ENCODE measurements at places on chromosomes 7 and 10. TPM values are rescaled to one million over a fixed set of nuclear protein-coding genes. Genes with fewer than 3 reads are reported as not detected.

- no peak for DNase-seq
Measured at GRCh38 chr7:45189151-45189970, 31.8 kb downstream of the RAMP3 start.

- no peak for DNase-seq
Measured at GRCh38 chr7:73418113-73418703, 15.4 kb upstream of the FZD9 start.

DNA sequence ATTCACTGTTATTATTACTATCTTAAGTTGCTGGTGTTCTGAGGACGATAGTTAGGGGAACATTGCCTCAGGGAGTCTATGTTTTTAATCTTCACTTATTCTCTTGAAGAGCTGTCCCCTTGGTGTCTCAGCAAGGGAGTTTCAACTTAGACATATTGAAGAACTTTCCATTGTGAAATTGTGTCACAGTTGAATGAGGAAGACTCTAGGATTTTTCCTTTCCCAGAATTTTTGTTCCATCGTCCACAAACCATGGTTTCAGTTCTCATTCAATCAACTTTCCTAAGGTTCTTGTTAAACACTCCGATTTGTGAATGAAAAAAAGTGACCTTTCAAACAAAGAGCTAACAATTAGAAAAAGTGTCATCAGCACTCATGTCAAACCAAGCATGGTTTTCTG lies 128.3 kb downstream of the GATA3 start:
- no peak for DNase-seq

- DNase-seq, result no peak
Measured at GRCh38 chr10:1128115-1128514, 71.9 kb downstream of the WDR37 start.

- no peak for DNase-seq
Measured at GRCh38 chr7:113783403-113783802, 135.4 kb downstream of the PPP1R3A start.

DNA sequence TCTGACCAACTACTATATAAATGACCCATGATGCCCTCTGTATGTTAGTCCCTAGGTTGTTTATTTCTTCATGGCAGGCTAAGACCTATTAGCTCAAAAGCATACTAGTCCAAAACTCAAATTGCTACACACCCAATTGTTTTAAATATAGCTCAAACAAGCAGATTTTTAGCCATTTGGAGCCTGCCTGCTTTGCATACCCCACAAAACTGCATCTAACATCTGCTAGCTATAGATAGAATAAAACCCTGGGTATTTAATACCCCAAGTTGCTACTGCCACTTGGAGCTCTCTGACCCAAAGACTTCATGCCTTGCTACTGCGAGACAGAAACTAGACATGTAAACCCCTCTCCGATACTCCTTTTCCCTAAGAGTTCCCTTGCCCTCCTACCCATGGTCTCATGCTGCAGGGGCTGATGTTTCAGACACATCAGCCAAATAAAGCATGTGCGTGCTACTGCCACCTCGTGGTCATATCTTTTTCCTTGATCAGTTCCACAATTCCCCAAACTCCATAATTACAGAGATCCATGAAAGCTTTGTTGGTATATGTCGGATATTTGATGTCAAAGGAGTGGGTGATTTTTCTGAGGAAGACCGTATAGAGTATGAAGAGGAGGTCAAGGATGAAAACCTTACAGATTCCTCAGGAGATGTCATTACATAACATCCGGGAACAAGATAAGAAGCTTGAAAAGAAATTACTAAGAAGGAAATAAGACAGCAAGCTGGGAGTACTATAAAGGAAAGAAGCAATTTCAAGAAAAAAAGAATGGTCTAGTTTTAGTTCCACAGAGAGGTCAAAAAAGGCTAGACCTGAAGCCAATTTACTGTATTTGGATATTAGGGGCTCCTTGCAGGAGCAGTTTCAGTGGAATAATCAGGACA lies 386.6 kb downstream of the SH2D4B start:
- peak; percentile 73 for DNase-seq

DNA sequence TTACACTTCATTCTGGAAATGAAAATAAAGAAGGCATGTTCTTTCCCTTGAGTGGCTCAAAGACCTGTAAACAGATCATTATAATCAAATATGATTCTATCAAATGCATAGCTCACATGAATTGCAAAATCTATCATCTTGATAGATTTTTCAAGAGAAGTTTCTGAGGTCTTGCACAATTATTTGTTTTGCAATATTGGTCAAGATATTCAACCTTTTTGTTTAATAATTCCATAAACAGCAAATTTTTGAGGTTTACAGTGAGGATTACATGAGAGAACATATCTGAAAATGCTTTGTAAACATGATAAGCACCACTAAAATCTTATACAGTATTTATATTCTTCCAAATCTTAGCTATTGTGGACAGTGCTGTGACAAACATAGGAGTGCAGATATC lies 160.8 kb downstream of the HDAC9 start:
- DNase-seq, result no peak

DNA sequence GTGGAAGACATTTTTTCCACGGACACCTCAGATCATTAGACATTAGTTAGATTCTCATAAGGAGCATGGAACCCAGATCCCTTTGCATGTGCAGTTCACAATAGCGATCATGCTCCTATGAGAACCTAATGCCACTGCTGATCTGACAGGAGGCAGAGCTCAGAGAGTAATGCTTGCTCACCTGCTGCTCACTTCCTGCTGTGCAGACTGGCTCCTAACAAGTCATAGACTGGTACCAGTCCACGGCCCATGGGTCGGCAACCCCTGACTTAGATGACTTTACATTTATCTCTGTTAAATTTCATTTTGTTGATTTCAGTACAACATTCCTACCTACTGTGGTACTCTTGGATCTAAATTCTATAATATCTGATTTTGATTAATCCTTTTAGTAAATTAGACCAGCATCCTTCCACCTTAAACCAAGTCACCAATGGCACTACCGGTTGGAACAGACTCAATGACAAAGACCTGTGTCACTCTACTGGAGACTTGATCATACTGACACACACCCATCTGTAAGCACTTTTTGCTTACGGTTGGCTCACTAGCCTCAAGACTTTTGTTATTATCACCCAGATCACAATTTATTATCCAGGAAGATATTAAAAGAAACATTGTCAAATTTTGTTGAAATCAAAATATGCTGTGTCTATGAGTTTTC lies 8.0 kb upstream of the CCDC71L start:
- no peak for DNase-seq

GRCh38 chr7:128244861-128245260 lies 3.8 kb downstream of the LEP start:
- no peak for DNase-seq

DNA sequence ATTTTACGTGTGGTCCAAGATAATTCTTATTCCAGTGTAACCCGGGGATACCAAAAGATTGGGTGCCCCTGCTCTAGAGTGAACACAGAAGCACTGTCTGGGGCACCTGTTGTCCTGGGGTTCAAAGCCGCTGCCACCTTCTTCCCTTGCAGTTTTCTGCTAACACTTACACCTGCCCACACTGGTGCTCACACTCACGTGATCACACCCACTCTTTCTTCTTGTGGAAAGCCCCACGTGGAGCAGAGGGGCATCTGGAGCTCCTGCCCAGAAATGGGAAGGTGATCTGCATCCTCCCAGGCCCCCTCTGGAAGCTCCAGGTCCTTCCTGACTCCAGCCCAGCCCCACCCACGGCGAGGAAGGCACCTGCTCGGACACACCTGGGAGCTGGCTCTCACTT lies 42.9 kb downstream of the PTPRN2 start:
- no peak for DNase-seq

GRCh38 chr10:89637113-89637512 lies 7.9 kb downstream of the PANK1 start:
- DNase-seq, result no peak

GRCh38 chr10:120539076-120539475 lies 82.0 kb downstream of the PLPP4 start:
- DNase-seq, result no peak

GRCh38 chr7:47826754-47827153 lies 121.5 kb downstream of the PKD1L1 start:
- no peak for DNase-seq

GRCh38 chr7:117072620-117073118 lies 119.4 kb downstream of the ST7 start:
- no peak for DNase-seq

Gene PARP12
- total RNA-seq, result 51.1 TPM

Gene CDK13
- 64.6 TPM for total RNA-seq

DNA sequence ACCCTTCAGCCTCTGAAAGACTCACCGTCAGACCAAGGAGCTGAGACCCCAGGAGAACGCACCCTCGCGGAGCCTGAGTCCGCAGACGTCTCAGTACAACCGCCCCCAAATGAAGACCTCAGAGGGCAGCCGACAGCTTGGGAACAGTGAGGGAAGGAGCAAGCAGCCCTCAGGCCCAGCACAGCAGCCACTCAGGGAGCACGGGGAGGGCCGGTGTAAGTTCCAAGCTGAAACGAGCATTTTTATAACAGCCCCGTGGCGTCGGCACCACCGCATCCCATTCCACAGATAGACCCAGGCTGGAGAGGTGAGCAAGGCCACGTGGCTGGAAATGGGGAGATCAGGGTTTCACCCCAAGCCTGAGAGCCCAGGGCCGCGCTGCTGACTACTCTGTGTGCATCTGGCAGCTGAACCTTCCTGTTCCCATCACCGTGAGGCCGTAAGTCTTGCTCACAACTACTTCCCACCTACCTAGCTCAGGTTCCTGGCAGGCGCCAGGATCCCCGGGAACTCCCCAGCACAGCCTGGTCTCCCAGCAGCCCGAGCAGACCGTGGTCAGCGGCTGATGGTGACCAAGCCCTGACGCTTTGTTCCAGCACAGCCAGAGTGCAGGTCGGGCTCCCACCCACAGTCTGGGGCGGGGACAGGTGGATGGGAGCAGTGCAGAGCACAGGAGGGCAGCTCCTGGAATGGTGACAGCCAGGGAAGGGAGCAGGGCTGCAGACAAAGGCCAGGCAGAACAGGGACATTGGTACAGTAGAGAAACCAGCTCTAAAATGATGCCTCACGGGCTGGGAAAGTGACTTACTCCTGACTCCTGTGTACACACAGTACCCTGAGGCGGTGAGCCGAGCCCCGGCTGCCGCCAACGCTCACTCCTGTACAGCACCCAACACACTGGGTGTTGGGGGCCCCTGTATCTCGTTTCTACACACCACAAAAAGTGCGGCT lies 6.1 kb upstream of the NOM1 start:
- DNase-seq, result peak; percentile 35

DNA sequence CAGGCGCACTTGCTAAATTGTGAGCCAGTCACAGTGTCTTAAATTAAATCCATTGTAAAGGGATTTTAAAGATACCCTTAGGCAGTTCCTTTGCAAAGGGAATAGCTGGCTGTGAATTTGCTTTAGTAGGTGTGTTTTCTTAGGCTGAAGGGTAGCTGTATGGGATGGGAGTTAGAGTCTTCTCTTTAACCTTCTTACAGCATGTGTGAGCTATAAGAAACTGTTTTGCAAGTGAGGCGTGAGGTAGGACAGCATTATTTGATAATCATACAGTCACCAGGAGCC lies 5.2 kb downstream of the EEPD1 start:
- DNase-seq, result no peak

Gene CLDN3
- 446 TPM for total RNA-seq

Gene RARRES2
- total RNA-seq, result 12.6 TPM

Gene GRM8
- not detected for total RNA-seq

Gene ITIH5
- total RNA-seq, result not detected

Gene TACR2
- total RNA-seq, result 2.2 TPM

Gene CC2D2B
- not detected for total RNA-seq

DNA sequence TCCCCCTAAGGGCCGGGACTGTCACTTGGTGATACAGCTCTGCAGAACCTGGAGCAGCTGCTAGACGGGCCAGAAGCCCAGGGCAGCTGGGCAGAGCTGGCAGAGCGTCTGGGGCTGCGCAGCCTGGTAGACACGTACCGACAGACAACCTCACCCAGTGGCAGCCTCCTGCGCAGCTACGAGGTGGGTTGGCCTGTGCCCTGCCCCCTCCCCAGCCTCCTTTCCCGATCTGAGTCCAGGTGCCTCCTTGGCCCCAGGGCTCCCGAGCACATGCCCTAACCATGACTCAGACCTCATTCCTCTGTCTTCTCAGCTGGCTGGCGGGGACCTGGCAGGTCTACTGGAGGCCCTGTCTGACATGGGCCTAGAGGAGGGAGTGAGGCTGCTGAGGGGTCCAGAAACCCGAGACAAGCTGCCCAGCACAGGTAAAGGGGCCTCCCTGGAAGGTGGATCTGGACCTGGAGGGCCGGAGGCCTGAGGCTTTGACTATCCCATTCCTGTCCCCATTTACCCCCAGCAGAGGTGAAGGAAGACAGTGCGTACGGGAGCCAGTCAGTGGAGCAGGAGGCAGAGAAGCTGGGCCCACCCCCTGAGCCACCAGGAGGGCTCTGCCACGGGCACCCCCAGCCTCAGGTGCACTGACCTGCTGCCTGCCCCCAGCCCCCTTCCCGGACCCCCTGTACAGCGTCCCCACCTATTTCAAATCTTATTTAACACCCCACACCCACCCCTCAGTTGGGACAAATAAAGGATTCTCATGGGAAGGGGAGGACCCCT lies 6.4 kb downstream of the NFKB2 start:
- no peak for DNase-seq

GRCh38 chr10:114103284-114103683 lies 59.6 kb downstream of the ADRB1 start:
- peak; percentile 75 for DNase-seq

Gene MCM10
- 14.5 TPM for total RNA-seq

GRCh38 chr7:2488272-2488645 lies 12.1 kb upstream of the GRIFIN start:
- DNase-seq, result no peak

GRCh38 chr10:93226619-93227018 lies 152.9 kb downstream of the CYP26A1 start:
- no peak for DNase-seq

Gene HNRNPA2B1
- 272 TPM for total RNA-seq

Gene SLC26A4
- total RNA-seq, result not detected

- no peak for DNase-seq
Measured at GRCh38 chr10:101224910-101225823, 4.1 kb downstream of the LBX1 start.
